ENCODE measurements at places on chromosomes 4 and X.

GRCh38 chr4:74159143-74159709 lies 1.3 kb downstream of the MTHFD2L start:
- peaks cover 6% of the 10 kb centered on the region for H3K4me1 ChIP-seq
- no peak overlapping the region for H3K27ac ChIP-seq
- no peak overlapping the region for H3K4me3 ChIP-seq
- DNase-seq: no peak
- no peaks in the 10 kb centered on the region for H3K27me3 ChIP-seq
- H3K36me3 ChIP-seq: peaks cover 41% of the 10 kb centered on the region

DNA sequence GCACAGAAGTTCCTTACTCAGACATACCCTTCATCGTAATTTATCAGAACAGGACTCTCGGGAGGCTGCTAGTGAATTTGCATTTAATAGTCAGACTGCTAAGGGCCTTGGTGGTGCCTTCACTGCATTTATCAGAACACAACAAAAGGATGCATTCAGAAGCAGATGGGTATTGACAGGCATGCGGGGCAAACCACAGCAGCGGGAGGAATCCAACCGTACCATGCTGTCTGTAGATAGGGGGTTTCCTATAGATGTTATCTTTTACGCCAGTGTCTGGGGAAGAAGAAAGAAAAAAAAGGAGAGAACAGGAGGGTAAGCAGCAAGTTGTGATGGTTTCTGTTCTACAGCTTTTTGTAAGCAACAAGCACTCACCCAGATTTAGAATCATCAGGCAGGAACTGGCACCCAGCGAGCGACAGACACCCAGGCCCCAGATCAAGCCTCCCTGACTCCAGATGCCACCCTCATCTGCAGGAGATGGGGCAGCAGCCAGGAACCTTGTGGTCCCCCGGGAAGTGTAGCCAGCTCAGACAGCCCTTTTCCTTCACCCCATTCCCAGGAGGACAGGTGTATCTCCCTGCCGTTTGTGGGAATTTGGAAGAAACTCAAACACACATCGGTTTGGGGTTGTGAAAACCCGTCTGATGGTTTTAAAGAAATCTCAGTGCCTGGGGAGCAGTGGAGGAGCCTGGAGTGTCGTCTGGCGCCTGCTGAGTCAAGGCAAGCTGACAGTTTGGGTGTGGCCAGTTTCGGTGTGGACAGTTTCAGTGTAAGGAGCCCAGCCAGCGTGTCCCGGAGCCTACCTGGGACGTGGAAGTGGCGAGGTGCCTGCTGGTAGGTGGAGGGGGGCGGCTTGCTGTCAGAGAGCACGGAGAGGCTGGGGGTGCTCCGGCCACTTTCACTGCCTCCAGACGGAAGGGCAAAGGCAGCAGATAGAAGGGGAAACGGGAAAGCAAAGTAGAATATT lies 80.0 kb upstream of the AFAP1 start:
- no peaks in the 10 kb centered on the region for H3K36me3 ChIP-seq
- no peak overlapping the region for H3K27ac ChIP-seq
- no peak for DNase-seq

DNA sequence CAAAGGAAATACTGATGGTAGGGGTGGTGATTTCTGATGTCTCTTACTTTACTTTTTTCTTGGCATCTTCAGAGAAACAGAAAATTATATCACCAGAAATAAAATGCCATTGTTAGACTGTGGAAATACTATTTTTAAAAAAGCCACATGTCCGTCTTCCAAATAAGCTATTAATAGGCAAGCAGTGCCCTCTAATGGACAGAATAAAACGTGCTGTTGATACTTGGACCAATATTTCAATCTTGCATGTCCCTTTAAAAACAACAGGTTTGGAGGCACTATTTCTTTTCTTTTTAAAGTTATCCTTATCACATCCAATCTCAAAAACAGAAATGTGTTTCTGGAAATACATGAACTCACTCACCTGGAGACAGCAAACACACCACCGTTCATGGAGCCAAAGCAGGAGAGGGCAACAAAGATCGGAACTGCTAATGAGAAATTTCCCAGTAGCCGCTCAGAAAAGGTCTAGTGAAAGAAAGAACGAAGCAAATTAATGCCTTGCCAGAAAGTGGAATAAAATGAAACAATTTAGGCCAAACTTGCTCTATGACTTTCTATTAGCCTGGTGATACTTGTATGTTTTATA lies 59.2 kb downstream of the SLC7A11 start:
- no peak overlapping the region for H3K27ac ChIP-seq
- peaks cover 14% of the 10 kb centered on the region for H3K36me3 ChIP-seq
- H3K4me3 ChIP-seq: no peak overlapping the region
- H3K27me3 ChIP-seq: no peaks in the 10 kb centered on the region

DNA sequence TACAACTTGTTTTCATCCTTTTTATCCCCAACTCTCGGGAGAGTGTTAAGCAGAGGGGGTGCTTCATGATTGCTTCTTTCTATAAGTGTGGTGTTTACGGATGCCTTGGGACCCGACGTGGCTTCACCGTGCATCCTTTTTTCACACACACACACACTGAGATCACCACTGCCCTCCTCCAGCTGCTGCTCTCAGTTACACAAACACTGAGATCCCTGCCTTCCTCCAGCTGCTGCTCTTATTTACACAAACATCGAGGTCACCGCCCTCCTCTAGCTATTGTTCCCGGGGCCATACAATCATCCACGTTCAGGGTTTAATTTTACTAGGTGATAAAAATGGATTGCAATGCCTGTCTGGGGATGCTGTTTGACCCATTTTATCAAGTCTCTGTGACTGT lies 155.4 kb upstream of the FAM9B start:
- no peaks in the 10 kb centered on the region for H3K4me1 ChIP-seq
- H3K27me3 ChIP-seq: peaks cover 5% of the 10 kb centered on the region
- no peak for DNase-seq
- no peaks in the 10 kb centered on the region for H3K36me3 ChIP-seq
- H3K4me3 ChIP-seq: no peak overlapping the region
- no peak overlapping the region for H3K27ac ChIP-seq

DNA sequence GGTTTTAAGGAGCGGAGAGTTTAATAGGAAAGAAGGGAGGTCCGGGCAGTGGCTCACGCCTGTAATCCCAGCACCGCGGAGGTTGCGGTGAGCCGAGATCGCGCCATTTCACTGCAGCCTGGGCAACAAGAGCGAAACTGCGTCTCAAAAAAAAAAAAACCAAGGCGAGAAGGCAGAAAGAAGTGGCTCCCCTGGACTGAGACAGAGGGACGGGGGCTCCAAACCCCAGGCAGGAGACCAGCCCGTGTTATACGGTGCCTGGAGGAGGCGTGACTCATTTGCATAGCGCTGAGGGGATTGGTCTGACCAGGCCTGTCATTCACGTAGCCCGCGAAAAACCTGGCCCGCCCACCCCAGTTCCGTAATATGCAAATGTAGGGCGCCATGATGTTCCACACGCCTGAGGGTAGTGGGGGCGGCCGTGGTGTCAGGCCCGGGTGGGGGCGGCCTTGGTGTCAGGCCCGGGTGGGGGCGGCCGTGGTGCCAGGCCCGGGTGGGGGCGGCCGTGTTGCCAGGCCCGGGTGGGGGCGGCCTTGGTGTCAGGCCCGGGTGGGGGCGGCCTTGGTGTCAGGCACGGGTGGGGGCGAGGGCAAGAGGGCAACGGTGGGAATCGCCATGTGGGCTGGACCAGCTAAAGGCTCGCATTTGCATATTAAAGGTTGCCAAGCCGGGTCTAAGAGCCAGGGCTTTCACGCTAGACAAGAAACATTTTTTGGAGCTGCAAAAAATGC lies 2.1 kb downstream of the PLCXD1 start:
- peaks cover 8% of the 10 kb centered on the region for H3K4me1 ChIP-seq
- H3K27me3 ChIP-seq: no peaks in the 10 kb centered on the region
- H3K36me3 ChIP-seq: peaks cover 39% of the 10 kb centered on the region

DNA sequence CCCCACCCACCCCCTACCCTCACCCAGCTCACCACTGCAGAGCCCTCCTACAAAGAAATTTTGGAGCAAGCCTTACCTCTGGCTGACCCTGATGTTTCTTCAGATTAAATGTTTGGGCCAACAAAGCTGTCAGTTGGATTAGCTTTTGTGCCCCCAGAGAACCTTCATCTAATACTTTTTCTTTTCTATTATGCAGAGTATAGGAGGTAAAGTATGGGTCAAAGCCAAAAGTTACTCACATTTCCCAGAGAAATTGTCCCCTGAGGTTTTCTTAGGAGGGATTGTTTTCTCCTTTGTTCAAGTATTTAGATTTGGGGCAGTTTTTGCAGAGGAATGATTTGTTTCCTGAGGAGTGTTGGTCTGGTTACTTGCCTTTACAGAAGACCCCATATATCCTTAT lies 69.5 kb downstream of the AASDH start:
- peaks cover 72% of the 10 kb centered on the region for H3K36me3 ChIP-seq
- no peak overlapping the region for H3K27ac ChIP-seq
- no peaks in the 10 kb centered on the region for H3K4me1 ChIP-seq
- no peak overlapping the region for H3K4me3 ChIP-seq
- no peak for DNase-seq

DNA sequence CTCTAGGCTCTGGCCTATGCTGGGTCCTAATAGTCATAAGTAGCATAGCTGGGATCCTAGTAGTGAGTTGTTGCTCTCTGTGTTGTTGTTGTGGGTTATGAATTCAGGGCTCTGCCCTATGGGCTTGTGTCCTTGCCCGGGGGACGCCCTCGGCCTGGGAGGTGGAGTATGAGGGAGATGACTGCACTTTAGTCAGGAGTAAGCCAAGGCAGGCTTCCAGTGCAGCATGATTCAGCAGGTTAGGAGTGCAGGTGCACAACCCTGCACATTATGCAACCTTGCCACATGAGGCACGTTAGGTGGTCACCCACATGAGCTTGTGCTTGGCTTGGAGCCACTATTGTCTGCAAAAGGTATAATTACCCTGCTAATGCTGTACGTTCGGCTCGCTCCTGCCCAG lies 58.4 kb upstream of the CCDC149 start:
- no peak overlapping the region for H3K4me3 ChIP-seq
- no peak overlapping the region for H3K27ac ChIP-seq
- no peaks in the 10 kb centered on the region for H3K36me3 ChIP-seq

- no peak overlapping the region for H3K27ac ChIP-seq
- no peak overlapping the region for H3K4me3 ChIP-seq
- H3K27me3 ChIP-seq: no peaks in the 10 kb centered on the region
- no peaks in the 10 kb centered on the region for H3K36me3 ChIP-seq
- peaks cover 8% of the 10 kb centered on the region for H3K4me1 ChIP-seq
- no peak for DNase-seq
Observed at GRCh38 chr4:180850318-180850940, 1392.8 kb upstream of the TENM3 start.

DNA sequence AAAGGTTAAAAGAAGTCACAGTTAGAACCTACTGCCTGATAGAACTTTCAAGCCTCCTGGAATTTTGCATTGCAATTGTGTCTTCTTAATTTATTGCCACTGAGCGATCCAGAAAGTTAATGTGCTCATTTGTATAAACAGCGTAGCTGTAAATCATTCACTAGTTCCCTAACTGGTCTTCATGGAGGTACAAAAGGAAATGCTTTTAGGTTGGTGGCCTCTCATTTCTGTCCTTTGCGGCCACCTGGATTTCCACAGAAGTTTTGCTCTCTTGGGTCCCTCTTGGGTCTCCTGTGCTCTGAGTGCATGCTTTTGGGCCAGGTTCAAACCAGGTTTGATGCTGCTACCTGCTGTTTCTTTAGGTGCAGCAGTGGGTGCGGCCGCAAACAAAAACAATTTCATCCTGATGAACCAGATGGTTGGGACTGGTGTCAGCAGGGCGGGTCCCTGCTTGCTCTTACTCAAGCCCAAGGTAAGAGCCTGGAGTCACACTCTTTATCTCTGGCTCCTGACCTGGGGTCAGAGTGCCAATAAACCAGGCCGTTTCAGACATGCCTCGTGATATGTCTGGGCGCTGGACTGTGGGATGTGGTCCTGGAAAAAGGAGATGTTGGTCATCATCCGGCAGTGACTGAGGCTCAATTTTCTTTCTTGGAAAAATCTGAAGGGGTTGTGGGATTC lies 270.1 kb downstream of the PTTG2 start:
- no peak for DNase-seq
- no peak overlapping the region for H3K4me3 ChIP-seq
- no peaks in the 10 kb centered on the region for H3K4me1 ChIP-seq
- no peaks in the 10 kb centered on the region for H3K36me3 ChIP-seq
- H3K27ac ChIP-seq: no peak overlapping the region

DNA sequence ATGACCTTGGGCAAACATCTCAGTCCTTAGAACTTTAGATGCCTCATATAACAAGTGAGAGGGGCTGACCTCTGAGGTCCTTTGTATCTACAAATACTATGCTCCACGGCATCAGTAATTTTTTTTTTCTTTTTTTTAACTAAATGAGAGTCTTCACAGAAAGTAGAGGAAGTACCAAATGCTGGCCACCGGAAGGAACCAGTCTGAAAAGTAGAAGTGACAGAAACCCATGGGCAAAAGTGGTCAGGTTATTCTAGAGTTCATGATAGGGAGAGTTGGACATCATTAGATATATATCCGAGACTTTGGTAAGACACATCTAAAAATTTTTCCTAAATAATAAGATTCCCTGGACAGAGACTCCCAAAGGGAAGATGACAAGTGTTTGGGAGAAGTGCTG lies 53.7 kb downstream of the COQ2 start:
- no peaks in the 10 kb centered on the region for H3K27me3 ChIP-seq
- no peak overlapping the region for H3K27ac ChIP-seq
- peaks cover 5% of the 10 kb centered on the region for H3K4me1 ChIP-seq
- DNase-seq: no peak
- no peaks in the 10 kb centered on the region for H3K36me3 ChIP-seq

DNA sequence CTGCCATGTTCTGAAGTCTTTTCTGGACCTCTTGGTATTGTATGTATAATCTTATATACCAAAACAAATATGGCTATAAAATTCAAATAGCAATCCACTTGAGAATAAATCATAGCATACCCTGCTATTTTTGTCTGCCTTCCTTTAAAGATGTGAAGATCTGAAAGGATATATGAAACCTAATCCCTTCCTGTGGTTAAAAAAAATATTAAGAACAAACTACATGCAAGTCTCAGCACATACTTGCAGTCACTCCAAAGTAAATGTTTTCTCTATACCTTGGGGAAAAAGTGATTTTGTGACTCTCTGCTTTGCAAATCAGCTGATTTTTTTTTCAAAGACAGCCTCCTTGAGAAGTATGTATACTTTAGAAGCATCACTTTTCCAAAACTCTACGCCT lies 322.9 kb downstream of the ANKRD50 start:
- no peaks in the 10 kb centered on the region for H3K27me3 ChIP-seq
- H3K27ac ChIP-seq: no peak overlapping the region
- H3K36me3 ChIP-seq: no peaks in the 10 kb centered on the region
- no peak for DNase-seq

DNA sequence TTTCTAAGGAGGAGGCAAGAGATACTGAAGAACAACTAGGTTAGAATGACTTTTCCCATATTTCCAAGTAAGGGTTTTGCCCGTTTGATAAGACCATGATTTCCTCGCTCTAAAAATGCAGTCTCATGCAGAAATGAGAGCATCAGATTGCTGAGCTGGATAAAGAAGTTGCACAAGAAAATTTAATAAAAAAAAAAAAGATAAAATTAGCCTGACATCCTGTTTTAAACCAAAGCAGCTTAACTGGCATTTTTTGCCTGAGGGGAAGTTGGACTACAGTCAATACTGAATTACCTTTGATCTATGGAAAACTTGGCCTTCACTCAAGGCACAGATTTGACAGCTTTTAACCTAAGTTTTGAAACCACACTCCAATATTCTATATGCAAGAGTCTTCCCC lies 208.4 kb downstream of the GASK1B start:
- no peaks in the 10 kb centered on the region for H3K27me3 ChIP-seq
- no peaks in the 10 kb centered on the region for H3K36me3 ChIP-seq
- DNase-seq: no peak
- H3K4me1 ChIP-seq: no peaks in the 10 kb centered on the region

Measured in neuronal stem cell (in vitro differentiated cells).